BE2C (cell line): ENCODE measurements at places on chromosomes 1 and 21.

DNA sequence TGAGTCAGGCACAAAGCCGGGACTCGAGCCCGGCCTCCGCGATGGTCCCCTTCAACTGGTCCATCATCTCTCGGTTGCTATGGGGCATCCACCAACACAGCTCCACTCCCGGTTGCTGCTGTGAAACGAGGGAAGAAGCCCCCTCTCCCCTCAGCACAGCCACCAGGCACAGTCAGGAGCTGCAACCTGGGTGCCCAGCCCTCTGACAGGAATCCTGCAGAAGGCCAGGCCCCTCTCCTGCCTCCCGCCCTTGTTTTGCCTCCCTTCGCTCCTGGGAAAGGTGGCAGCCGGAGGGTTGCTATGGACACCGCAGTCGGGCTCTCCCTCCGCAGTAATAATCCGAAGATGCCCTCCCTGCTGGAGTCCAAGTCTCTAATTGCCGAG lies 8.9 kb upstream of the KCNN3 start:
- no peak for DNase-seq

DNA sequence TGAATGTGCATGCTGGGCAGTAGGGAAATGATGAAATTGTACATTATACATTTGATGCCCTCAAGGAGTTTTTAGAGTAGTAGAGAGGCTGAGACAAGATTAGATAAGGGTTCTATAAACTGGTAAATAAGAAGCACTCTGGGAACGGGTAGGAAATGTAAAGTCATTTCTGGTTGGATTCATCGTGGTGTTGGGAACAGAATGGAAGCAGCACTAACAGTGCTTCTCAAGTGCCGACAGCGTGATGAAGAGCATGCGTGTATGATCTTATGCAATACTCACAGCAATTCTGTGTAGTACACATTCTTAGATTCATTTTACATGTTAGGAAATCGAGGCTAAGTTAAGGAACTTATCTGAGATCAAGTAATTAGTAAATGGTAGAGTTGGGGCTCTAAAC lies 45.9 kb downstream of the GPR88 start:
- no peak for DNase-seq

GRCh38 chr1:179925922-179926849 lies 28.4 kb upstream of the CEP350 start:
- no peak for DNase-seq

- DNase-seq: no peak
Measured at GRCh38 chr21:34939673-34940331, 109.3 kb downstream of the RUNX1 start.

GRCh38 chr1:228408869-228409805 lies 2.5 kb upstream of the TRIM11 start:
- no peak for DNase-seq

- no peak for DNase-seq
Measured at GRCh38 chr21:41627428-41627827, 119.5 kb upstream of the TMPRSS2 start.

DNA sequence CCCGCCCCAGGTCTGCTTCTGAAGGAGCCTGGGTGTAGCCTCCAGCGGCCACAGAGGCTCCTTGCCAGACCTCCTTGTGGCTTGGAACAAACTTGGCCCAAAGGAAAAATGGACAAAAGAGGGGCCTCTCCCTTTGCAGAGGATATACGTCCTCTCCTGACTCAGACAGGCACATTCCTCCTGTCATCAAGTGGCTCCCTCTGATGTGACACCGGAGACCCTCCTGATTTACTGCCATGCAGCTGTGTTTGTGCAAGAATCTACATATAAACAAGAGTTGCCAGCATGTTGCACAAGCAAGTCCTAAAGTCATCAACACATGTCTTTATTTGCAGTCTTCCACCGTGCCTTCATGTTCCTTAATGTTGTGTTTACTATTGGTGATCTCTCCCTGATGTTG lies 54.1 kb upstream of the F3 start:
- no peak for DNase-seq

GRCh38 chr1:116556289-116557006 lies 14.4 kb downstream of the CD58 start:
- DNase-seq: no peak

DNA sequence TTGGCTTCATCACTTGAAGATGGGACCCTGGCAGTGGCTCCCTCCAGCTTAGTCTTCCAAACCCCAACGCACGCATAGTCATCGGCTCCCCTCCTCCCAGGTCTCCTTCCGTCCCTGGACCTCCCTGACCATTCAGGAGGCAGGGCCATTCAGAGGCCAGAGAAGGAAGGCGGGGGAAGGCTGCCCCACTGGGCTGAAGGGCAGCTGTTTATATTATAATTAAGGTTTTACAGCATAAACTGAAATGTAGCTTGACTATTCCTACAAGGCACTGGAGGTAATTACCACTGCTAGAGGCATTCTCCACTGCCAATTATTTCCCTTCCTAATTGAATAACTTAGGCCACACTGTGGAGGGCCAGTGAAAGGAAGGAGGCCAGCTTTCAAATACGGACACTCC lies 170.6 kb upstream of the PROX1 start:
- DNase-seq: no peak

GRCh38 chr1:93961906-93962305 lies 52.7 kb upstream of the GCLM start:
- DNase-seq: no peak

DNA sequence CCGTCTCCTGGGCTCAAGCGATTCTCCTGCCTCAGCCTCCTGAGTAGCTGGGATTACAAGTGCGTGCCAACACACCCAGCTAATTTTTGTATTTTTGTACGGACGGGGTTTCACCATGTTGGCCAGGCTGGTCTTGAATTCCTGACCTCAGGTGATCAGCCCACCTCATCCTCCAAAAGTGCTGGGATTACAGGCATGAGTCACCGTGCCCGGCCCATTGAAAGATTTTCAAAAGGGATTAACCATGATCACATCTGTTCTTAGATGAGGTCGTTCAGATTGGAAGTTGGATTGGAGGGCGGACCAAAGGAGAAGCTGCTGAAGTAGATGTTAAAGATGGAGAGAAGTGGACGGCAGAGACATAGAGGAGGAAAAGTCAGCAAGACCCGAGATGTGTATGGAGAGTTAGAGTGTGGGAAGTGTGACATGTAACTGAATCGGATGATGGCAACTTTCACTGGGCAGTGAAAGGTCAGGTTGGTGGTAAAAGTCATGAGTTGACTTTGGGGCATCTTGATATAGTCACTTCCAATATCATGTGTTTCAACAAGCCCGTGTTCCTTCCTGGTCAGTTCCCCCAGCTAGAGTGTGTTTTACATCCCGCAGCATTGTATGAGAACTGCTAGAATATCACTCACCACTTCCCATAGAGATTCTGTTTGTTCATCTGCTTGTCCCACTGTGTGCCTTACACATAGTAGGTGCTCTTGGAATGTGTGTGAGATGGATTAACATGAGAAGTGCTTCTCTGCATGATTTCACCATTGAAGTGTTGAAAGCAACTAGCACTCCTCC lies 54.4 kb upstream of the TINAGL1 start:
- DNase-seq: no peak

DNA sequence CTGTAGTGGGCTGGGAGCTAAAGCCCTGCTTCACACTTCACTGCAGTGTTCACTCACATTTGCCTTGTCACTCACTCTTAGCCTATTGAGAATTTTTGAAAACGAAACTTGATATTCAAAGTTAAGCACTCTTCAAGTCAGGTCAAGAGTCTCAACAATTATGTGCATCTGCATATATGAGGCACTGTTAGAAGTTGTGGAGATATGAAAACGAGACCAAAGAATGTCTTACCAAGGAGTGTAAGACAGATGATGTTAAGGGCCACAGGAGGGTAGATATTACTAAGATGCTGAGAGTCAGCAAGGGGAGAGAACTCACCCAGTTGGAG lies 64.7 kb upstream of the GJA8 start:
- DNase-seq: no peak

- no peak for DNase-seq
Measured at GRCh38 chr1:204705493-204705811, 19.9 kb upstream of the LRRN2 start.

DNA sequence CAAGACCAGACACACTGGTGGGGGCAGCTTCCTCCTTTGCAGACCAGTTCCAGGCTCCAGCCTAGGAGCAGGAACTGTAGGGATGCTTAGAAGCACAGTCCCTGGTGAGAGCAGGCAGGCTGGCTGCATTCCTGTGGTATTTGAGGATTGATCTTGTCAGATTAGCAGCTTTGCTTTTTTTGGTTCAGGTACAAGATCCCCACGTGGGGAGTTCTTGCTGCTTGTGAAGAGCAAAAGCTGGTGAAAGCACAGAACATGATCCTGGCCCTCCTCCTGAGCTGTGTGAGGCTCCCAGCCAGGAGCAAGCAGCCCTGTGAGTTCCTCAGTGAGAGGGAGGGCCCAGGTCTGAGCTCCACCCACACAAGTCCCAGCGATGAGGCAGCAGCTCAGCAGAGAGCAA lies 75.3 kb upstream of the ARTN start:
- no peak for DNase-seq

GRCh38 chr1:111481387-111482221 lies 7.8 kb downstream of the C1orf162 start:
- DNase-seq: peak; percentile 64

DNA sequence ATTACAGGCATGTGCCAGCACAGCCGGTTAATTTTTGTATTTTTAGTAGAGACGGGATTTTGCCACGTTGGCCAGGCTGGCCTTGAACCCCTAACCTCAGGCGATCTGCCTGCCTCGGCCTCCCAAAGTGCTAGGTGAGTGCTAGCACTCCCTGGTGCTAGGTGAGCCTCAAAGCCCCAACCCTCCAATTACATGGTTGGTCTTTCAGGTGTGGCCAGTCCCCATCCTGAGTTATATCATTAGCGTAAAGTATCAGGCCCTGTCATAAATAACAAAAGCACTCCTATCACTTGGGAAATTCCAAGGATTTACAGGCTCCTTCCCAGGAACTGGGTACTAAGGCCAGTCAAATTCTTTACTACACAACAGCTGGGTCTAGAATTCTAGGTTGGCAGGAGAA lies 138.0 kb downstream of the PIK3R3 start:
- DNase-seq: no peak

DNA sequence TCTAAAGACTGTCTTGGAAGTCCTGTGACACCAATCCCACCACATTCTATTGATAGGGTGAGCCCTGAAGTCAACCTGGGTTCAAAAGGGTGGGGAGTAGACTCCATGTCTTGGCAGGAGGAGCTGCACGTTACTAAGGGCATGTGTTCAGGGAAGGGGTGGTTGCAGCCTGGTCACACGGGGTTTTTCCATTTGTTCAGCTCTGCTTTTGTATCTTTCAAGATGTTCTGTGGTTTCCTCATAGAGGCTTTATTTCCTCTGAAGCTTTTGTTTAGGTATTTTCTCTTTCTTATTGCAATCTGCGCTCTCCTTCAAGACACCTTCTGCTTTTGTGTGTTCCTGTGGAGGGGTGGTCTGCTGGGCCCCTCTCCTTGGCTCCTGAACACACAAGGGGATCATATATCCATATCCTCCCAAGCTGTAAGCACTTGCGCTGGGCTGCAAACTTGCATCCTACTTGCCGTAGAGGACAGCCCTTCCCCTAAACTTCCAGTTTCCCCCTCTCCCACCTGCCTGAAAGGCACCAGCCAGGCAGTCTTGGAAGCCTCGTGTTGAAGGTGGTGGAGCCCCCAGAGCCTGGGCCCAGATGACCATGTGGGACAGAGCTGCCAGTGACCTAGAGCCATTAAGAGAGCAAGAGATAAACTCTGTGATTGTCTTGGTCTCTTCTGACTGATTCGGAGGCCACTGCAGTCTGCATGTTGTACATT lies 62.5 kb upstream of the TRAPPC10 start:
- DNase-seq: no peak

DNA sequence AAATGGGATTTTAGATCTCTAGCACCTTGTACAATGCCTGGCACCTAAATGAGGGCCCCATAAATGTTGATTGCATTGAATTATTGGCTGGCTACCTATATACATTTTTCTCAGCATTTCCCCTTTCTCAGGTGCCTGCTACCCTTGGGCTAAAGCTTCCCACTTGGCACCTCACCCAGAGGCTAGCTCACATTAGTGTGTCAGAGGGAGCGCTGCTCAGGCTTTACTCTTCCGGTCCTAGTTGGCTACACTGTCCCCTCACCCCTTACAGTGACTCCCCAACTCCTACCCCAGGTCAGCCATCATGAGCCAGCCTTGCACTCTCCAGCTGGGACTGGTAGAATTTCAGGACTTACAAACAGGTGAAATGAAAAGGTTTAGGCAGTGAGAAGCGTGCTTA lies 9.5 kb downstream of the TRAF5 start:
- DNase-seq: no peak

GRCh38 chr1:67514786-67515185 lies 84.6 kb upstream of the SERBP1 start:
- DNase-seq: no peak

- DNase-seq: no peak
Measured at GRCh38 chr1:213110349-213111300, 59.6 kb downstream of the RPS6KC1 start.

- no peak for DNase-seq
Measured at GRCh38 chr1:202643397-202644218, 66.6 kb downstream of the SYT2 start.

GRCh38 chr1:117976381-117976780 lies 46.8 kb downstream of the WDR3 start:
- DNase-seq: no peak

- no peak for DNase-seq
Measured at GRCh38 chr1:165632491-165632890, 1.5 kb downstream of the MGST3 start.

GRCh38 chr21:35614396-35614921 lies 445.9 kb downstream of the SETD4 start:
- DNase-seq: no peak

DNA sequence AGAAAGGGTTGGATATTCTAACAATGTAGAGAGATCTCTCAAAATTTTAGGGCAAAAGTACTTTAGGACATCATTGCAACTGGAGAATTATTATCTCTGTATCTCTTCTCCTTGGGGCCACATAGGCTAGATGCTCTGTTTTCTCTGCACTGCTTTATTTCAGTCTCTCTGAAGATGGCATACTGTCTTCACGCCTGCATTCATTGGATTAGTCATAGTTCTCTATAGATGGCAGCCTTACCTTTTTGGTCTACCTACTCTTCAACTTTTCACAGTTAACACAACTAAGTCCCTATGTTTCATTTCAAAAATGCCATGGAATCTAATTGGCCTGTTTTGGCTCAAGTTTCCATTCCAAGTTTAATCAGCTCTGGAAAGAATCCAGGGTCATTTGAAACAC lies 1623.3 kb upstream of the B3GALT2 start:
- peak; percentile 22 for DNase-seq

- no peak for DNase-seq
Measured at GRCh38 chr1:52159033-52159789, 17.3 kb downstream of the ZFYVE9 start.

DNA sequence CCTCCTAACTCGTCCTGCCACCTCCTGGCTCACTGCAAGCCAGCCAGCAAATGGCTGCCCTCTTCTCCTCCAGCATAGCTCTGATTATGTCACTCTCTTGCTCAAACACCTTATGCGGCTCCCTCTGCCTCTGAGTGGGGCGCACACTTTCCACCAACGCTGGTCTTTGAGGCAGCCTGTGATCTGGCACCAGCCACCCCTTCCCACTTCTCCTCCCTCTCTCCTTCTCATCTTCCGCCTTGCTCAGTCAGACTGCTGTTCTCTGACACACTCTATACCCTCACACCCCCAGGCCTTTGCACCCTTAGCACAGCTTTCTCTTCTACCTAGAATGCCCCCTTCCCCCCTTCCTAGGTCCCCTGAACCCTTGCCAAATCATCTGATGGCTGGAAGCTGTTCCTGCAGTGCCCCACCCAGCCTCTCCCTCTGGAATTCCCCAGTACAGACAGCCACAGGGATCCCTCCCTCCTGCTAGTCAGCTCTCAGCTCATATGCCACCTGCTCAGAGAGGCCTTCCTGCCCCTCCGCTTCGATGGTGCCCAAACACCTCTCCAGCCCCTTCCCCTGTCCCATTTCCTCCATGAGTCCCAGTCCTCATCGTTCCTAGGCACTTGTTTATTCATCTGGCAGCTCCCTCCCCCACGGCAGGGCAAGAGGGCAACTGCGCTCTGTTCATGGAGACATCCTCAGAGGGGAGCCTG lies 21.7 kb upstream of the PEF1 start:
- no peak for DNase-seq
